Stimulated activated CD8-positive, alpha-beta memory T cell treated with anti-CD3 and anti-CD28 coated beads, Interleukin-15, amount 100 ng/mL, for 24 hours (primary cell): ENCODE measurements at places on chromosomes 13 and 19.

GRCh38 chr13:76723551-76724232, 162.5 kb downstream of the KCTD12 start:
- DNase-seq: no peak

DNA sequence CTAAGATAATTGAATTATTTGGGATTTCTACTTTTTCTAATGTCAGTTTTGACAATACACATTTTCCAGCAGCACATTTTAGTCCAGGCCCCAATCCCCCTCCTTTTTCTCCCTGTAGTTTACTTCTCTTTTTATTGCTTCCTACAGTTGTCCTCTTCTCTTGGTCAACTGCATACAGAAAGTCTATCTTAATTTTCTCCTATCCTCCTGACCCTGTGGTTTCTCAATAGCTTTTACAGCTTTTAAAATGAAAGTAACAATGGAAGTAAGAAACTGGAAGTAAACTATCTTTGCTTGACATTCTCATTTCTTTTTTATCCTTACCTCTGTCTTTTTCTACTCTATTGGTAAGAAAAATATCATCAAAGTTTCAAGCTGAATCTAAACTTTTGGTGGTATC, 106.5 kb upstream of the OXGR1 start:
- DNase-seq: no peak

DNA sequence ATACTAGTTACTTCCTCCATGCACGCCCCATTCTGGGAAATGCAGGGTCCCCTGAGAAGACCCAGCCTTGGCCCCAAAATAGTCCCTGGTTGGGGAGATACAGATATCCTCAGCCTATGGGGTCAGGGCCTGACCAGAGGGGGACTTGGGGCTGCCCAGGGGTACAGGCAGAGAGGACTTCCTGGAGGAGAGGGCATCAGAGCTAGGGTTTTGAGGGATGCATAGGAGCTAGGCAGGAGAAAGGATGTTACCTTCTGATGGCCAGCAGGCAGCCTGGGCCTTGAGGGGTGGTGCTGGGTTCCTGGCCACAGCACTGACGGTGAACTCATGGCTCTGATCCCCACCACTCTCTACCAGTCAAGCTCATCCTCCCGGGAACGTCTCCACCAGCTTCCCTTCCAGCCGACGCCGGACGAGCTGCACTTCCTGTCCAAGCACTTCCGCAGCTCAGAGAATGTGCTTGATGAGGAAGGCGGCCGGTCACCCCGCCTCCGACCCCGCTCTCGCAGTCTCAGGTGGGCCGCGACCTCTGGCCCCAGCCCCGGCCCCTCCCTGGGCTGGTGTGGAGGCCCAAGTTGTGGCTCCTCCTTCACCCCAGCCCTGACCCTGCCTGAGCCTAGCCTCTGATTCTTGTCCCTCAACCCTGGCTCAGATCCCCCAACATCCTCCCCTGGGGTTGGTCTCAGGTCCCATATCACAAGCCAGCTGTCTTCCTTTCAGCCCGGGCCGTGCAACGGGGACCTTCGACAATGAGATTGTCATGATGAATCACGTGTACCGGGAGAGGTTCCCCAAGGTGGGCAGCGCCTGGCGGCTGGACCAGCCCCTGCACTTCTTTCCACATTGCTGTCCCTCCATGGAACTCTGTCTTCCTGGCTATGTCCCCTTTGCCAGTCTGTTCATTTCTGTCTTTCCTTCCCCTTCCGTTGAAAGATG, 25.6 kb downstream of the MAST3 start:
- DNase-seq: no peak

- DNase-seq: no peak
Measured at GRCh38 chr13:75357576-75358289, 124.2 kb downstream of the TBC1D4 start.

GRCh38 chr13:30332456-30333143, 25.2 kb upstream of the KATNAL1 start:
- DNase-seq: no peak

DNA sequence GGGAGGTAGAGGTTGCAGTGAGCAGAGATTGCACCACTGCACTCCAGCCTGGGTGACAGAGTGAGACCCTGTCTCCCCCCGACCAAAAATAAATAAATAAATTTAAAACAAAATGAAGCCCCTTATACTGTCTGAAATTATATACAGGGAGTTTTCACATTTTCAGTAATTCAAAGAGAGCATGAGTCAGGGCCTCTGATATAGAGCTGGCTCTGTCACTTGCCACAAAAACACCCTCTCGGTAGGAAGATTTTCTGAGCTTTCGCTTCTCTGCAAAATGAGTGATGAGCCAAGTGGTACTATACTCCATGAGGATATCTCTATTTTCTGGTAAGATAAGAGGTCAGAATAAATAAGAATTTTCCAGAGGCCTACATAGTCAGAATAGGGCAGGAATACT, 462.9 kb downstream of the COG6 start:
- DNase-seq: no peak

- no peak for DNase-seq
Measured at GRCh38 chr19:13982773-13983172, 23.3 kb downstream of the RFX1 start.

- DNase-seq: no peak
Measured at GRCh38 chr13:113110852-113111315, 5.3 kb downstream of the F7 start.

GRCh38 chr13:23751195-23751594, 138.0 kb downstream of the MIPEP start:
- DNase-seq: no peak

DNA sequence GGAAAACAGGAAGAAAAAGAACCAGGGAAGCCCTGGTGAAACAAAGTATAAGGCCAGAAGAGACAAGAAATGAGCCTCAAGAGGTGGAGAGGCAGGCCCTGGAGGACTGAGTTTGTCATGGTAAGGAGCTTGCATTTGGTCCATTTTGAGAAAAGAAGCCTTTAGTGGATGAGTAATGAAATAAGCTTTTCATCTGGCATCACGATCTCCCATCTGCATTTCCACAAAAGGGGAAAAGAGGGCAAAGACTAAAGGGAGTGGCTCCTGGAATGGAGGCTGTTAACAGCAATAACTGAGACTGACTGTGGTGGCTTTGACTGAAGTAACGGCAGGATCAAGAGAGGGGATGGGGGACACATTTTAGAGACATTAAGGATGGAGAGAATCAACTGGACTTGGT, 148.8 kb upstream of the NBEA start:
- no peak for DNase-seq

DNA sequence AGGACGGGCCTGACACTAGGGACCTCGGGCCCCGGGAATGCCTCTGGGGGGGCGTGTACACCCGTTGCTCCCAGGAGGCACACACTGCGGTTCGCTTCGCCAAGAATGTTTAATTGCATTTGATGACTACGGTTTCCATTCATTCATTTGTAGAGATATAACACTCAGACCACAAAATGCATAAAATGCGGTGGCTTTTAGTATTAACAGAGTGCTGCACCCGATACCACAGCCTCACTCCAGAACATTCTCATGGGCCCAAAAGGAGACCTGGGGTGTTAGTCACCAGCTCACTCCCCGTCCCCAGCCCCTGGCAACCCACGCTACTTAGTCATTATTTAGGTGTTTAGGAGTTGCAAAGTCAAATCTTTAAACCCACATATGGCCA, 21.8 kb downstream of the HCN2 start:
- no peak for DNase-seq

DNA sequence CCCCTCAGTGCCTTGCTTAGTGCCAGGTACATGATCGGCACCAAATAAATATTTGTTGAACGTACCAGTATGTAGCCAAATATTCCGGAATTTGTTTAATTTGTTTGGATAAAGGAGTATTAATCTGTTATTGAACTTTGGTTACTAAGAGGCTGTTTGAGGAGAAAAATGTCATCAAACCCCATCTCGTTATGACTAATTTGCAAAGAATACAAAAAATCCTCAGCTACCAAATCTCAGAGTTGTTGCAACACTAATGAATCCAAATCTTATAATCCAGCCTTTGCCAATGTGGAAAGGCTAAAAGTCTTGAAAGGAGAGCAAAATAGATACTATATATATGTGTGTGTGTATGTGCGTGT, 79.5 kb downstream of the KLF5 start:
- no peak for DNase-seq

DNA sequence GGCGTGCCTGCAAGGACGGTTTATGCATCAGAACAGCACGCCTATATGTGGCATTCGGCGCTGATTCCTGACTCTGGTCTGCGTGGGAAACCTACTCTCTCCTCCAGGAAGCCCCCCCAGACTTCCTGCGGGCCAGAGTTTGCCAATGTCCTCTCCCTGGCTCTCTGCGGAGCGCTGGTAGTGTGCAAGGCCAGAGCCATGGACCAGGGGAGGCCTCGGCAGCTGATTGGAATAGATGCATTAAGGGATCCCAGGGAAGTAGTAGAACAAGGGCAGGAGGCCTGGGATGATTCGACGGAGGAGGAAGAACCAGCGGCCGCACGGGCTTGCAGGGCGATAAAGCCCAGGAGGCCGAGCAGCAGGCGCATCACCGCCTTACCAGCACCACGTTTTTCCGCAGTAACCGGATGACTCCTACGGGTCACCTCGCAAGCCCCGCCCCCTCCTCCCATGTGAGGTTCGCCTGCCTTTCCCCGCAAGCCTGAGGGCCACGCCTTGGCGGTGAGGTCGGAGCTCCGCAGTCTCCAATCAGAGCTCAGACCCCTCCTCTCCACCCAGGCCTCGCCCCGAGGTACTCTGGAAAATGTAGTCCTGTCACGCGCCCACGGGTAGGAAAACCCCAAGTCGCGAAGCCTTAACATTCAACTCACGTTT, 5.0 kb downstream of the CLEC11A start:
- DNase-seq: peak; percentile 40

- no peak for DNase-seq
Measured at GRCh38 chr13:101967216-101967615, 434.6 kb downstream of the FGF14 start.

DNA sequence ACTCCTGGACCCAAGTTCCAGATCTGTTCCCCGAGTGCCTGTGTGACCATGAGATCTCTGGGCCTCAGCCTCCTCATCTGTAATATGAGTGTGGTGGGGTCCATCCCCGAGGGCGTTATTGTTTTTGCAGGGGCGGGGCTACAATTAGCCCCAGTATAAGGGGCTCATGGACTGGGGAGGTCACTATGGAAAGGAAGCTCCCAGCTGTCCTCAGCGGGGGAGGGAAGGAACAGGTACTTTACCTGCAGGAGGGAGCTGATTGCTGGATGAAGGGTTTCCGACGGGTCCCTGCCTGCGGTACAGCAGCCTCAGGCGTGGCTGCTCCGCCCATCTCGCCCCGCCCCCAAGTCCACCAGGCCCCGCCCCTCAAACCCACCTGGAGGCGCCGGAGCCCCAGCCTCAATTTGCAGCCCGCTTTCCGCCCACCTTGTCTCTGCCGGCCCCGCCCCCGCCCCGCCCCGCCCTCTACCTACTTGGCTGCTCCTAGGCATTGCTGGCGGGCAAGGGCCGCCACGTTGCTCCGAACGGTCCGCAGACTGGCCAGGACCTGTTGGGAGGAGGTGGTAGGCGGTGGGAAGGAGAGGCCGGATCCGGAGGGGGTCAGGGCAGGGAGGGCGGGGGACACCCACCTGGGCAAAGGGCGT, 5.5 kb downstream of the PDE4C start:
- no peak for DNase-seq

DNA sequence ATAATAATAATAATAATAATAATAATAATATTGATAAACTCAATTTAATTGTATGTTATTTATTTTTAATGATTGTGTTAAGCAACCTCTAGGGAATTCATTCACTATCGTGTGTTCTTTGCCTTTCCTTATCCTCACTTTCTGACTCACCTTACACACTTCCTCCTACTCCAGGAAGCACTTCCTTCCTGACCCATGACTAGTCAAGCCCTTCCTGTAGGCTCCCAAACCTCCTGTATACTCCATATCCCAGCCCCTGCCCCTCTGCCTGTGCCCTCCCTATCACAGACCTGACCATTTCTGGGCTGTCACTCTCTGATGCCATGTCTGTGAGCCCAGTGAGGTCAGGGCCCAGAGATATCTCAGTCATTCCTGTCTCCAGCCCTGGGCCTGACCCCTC, 7.6 kb downstream of the LGALS4 start:
- DNase-seq: no peak

- no peak for DNase-seq
Measured at GRCh38 chr13:27151798-27152599, 19.6 kb downstream of the USP12 start.

GRCh38 chr13:95355494-95355893, 54.2 kb upstream of the ABCC4 start:
- no peak for DNase-seq

DNA sequence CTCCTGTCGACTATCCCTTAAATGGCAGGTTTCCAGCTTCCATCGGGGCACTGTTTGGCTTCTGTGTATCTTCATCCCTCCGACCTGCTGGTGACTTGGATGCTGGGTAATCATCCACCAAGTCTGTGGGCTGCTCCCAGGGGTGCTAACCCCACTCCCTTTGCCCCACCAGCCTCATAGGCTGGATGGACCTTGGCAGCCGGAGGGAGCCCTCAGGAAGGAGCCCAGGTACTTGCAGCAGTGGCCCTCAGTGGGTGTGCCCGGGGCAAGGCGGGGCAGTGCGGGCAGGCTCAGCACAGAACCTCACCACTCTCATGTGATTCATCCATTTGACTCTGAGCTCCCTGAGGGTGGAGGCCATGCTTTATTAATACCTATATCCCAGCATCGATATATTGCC, 27.4 kb upstream of the TUBGCP3 start:
- DNase-seq: no peak

GRCh38 chr13:38849315-38849714, 141.3 kb downstream of the STOML3 start:
- no peak for DNase-seq

- no peak for DNase-seq
Measured at GRCh38 chr19:46844067-46844489, 6.6 kb downstream of the AP2S1 start.

GRCh38 chr19:46901701-46902401, 41.1 kb downstream of the ARHGAP35 start:
- DNase-seq: no peak

GRCh38 chr19:18677156-18677555, 6.3 kb upstream of the CRTC1 start:
- no peak for DNase-seq

DNA sequence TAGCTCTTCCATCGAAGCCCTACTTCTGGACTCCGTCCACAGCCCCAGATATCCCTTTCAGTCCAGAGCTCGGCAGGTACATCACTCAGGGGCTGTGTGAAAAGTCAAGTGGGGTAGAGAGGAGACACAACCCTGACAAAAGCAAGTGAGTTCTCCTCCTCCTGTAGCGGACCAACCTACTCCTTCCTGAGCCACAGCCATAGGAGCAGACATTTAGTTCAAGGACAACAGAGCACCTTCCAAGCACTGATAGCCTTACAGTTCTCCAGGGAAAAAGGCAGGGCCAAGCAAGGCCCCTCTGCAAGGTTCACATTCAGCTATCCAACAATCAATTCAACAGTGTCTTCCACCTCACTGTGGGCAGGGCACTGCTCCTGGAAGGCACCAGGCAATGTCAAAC, 89.0 kb downstream of the FGF14 start:
- DNase-seq: no peak

- DNase-seq: peak; percentile 89
Measured at GRCh38 chr19:42268142-42268703, 829 bp upstream of the CIC start.

DNA sequence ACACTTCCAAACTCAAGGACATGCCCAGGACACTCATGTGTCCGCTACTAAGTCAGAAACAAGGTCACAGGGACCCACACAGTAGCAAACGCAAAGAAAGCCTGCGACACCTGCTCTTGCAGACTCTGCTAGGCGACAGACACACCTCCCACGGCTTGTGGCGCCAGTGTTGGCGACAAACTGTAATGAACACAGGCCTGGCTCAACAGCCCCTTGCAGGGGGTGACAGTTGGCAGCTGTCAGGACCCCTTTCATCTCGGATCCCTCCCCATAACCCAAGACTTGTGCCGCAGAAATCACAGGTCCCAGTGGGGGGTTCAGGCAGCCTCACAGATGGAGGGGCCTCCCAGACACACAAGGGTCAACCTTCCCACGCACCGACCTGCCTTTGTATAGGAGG, 364 bp downstream of the CKM start:
- no peak for DNase-seq
